ENCODE measurements at places on chromosomes 7 and 10.

DNA sequence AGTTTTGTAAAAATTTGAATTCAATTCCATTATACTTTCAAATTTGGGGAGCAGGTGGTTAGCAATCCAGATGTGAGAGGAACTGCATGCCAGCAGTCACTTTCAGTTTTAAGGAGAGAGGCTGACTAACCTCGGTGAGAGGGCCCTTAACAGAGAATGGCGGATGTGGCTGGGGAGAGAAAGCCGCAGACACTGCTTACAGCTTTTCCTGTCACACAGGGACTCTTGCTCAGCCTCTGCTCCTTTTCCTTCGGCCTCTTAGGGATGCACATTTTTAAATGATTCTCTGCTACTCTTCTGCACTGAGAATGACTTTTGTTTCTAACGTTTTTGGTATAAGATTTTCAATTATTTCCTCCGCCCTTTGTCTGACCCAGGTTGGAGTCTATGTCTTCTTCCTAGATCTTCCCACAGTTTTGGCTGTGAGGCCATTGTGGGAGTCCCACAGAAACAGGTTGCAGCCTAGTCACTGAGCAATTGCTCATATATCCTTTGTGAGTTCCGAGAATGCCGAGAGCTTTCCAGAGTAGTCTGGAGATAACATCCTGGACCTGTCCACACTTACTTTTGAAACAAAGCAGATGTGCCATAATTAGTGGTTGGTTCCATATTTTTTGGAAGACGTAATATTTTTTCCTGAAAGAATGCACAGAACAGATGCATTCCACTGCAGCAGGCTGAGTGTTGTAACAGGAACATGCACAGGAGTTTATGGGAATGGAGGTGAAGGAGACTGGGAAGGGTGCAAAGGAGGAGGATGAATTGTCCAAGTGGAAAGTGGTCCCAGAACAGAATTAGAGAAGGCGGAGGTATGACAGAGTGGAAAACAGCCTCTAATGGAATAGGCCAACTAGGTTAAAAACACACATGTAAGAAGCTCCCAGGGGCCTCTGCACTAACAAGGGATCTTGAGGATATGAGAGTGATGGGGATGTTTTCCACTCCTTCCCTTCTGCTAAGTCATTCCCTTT lies 168.0 kb upstream of the ZNF32 start:
- no peak for DNase-seq

GRCh38 chr7:65216469-65216868 lies 157.2 kb upstream of the ZNF92 start:
- DNase-seq: peak; percentile 65

- DNase-seq: no peak
These were observed 159.3 kb downstream of the ST7 start for GRCh38 chr7:117112640-117113039.

GRCh38 chr7:85529831-85530230 lies 343.0 kb upstream of the SEMA3D start:
- no peak for DNase-seq

GRCh38 chr7:77504951-77505350 lies 32.1 kb upstream of the PTPN12 start:
- DNase-seq: no peak

DNA sequence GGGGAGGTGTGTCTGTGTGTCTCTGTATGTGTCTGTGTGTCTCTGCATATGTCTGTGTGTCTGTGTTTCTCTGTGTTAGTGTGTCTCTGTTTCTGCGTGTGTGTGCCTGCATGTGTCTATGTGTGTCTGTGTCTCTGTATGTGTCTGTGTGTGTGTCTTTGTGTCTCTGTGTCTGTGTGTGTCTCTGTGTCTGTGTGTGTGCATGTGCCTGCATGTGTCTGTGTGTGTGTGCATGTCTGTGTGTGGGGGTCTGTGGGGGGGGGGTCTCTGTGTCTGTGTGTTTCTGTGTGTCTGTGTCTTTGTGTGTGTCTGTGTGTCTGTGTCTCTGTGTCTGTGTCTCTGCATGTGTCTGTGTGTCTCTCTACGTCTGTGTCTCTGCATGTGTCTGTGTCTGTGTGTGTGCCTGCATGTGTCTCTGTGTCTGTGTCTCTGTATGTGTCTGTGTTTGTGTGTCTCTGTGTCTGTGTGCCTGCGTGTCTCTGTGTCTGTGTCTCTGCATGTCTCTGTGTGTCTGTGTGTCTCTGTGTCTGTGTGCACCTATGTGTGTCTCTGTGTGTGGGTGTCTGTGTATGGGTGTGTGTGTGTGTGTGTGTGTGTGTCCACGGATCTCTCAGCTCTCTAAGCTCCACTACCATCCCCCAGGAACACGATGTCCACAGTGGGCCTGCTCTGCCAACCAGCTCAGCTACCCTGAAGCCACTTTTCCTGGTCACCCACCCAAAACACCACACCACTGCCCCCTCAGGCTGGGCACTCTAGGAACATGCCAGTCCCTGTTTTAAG lies 41.7 kb downstream of the RASGEF1A start:
- DNase-seq: no peak

- DNase-seq: no peak
These were observed 49.2 kb upstream of the FAM133B start for GRCh38 chr7:92639213-92639896.

DNA sequence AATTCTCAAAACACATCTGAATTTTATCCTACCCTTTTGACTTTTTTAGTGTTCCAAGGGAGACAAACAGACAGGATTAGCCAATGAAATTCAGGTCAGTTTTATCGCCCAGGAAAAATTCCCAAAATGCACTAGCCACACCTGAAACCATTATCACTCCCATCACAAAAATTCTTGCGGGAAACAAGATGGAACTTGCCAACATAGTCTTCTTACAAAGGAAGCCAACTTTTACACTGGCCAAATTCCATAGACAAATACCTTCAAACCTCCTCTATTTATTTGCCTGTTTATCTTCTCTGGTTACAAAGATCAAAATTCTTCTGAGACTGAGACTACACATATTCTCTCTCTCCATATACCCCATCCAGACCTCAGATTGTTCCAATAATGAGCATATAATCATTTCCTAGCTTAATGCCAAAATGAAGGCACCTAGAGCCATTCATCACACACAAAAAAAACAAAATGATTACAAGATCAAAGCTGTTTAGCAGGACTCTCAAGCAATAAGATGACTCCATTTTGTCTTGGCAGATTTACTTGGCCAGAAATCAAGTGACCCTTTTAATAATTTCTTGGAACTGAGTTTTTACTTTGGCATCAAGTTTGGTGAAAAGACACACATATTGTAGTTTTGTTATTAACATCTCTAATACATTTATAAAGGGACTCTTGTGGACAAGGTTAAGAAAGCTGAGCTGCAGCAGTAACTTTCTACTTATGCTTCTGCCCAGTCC lies 30.2 kb downstream of the MET start:
- no peak for DNase-seq

DNA sequence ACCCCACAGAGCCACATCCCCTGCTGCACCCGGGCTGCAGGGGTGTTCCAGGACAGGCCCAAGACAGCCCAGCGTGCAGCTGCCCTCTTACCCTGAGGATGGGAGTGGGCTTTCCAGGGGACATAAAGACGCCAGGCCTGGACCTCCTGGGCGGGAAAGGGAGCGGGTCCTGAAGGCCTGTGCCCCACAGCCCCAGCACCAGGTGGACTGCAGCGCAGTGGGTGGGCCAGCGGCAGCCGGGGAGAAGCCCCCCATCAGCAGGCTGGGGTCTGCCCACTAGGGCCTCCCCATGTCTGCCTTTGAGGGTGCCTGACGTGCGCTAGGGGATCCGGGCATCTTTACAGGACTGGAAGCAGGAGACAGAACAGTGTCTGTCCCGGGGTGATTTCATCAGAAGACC lies 22.6 kb upstream of the ZNF735 start:
- no peak for DNase-seq

DNA sequence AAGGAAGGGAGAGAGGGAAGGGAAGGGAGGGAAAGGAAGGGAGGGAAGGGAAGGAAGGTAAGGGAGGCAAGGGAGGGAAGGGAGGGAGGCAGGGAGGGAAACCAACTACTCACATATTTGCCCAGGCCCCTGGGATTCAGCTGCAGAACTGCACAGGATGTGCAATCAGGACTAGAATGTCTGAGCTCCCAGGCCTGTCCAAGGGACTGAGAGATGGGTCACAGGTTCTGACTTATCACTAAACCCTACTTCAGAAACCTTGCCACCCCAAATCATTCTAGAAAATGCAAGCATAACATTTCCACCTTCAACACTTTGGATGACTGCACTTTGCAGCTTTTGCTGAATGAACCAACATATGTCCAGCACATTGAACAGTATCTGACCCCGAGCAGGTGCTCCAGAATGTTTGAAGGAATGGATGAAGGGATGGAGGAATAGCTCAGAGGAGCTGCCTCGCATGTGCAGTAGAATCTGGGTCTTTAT lies 245.3 kb downstream of the KCNMA1 start:
- DNase-seq: no peak

DNA sequence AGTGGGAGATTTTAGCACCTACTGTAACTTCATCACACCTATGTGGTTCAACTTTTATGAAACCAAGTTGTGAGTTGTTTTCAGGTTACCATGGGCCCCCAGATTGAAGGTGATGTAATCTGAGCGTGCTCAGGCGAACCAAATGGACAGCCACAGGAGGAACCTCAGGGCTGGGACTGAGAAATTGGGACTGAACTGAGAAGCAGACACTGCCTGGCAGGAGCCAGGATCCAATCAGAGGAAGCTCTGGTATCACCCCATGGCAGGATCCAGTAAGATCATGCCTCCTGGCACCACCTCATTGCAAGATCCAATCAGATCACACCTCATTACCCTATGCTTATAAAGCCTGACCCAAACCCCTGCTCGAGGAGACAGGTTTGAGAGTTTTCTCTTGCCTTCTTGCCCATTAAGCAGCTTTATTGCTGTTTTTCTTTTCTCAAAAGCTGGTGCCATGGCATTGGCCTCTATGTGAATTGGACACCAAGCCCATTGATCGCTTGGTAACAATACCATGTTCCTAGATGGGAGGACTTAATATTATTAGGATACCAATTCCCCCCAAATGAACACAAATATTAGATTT lies 43.2 kb upstream of the GDF10 start:
- no peak for DNase-seq

GRCh38 chr7:136877990-136878389 lies 9.5 kb downstream of the CHRM2 start:
- no peak for DNase-seq

DNA sequence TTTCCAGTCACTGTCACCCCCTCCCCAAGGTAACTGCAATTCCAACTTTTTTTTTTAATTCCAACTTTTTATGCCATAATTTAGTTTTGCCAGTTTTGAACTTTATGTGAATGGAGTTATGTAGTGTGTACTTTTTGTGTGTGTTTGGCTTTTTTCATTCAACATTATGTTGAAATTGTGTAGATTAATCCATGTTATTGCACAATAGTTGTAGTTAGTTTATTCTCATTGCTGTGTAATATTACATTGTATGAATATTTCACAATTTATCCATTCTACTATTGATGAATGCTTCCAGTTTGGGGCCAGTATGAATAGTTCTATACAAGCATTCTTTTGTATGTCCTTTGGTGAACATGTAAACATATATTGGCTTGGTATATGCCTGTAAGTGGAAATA lies 32.5 kb downstream of the MXI1 start:
- DNase-seq: no peak

Data from NCI-H526 treated with DMSO at 0.1 percent for 48 hours (cell line).